ENCODE measurements at places on chromosomes 13 and 19.

GRCh38 chr13:76853921-76854608 is 32.1 kb downstream of the KCTD12 start:
- no peak for DNase-seq

DNA sequence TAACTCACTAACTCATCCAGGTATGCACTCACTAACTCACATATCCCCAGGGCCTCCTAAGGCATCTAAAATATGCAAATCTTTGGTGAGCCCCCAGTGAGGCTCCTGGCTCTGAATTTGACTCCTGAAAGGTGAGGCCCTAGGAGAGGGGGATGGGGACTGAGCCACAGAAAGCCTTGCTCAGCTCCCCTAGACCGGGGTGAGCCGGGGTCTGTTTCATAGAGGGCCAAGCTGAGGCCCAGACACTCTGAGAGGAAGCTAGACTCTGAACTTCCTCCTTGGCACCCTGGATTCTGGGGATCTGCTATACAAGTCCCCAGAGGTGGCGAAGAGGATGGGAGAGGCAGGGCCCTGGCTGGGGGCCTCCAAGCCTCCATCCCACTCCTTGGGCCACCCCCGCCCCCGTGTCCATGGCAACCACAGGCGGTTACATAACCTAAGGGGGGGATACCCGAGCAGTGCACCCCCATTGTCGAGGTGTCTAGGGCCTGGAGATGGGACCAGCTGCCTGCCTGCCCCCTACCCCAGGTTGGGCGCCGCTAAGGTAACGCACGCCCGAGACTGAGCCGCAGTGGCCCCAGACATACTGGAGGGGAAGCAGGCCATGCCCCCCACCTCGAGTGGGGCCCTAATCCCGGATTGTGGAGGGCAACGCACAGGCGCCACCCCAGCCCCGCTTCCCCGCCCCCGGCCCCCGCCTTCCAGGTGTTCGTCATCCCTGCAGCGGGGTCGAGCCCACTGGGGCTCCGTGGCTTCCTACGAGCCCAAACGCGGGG is 646 bp downstream of the ABHD8 start:
- no peak for DNase-seq

DNA sequence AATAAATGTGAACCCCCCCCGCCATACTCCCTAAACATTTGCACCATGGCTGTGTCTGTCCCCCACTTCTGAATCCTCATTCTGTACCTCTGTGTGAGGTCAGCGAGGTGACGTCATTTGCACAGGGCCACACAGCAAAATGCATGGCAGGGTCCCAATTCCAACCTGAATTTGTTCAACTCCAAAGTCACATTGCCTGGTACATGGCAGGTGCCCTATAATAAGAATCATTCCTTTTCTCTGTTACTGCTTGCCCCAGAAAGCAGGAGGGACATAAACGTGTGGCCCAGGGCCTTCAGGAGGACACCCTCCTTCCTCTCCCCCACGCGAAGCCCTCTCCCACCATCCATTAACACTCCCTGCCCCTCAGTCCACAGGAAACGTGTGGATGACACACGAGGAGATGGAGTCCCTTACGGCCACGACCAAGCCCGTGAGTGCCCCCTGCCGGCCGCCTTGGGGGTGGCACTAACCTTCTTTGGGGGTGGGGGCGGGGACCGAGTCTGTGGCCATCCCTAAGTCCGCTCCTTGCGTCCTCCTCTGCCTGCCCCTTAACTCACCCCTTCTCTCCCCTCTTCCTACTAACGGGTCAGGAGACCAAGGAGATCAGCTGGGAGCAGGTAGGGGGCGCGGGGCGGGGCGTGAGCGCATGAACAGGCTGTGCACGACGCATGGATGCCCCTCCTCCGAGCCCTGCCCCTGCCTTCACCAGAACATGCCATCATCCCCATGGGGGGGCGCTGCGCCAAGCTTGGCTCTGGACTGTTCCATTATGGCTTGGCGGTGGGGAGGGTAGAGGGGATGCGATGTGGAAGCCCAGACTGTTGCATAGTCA is 9.4 kb downstream of the HRC start:
- DNase-seq, result no peak

DNA sequence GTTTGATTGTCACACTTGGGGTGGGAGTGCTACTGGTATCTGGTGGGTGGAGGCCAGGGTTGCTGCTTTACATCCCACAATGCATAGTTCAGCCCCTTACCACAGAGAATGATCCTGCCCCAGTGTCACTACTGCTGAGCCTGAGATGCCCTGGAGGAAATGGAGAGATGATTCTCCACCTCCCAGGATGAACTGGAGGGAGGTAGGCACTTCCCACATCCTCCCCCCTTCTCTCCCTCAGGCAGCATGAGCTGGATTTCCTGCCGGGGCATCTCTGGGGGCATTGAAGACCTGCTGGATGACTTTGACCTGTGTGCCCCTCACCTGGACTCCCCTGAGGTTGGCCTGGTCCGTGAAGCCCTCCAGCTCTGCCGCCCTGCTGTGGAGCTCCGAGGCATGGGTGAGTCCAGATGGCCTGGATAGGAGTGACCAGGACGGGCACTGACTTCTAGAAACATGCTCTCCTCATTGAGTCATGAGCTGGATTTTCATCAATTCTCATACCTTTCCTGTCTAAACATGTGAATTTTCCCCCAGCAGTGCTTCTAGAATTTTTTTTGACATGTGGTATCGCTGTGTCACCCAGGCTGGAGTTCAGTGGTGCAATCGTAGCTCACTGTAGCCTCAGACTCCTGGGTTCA is 45.3 kb downstream of the NWD1 start:
- DNase-seq, result no peak

DNA sequence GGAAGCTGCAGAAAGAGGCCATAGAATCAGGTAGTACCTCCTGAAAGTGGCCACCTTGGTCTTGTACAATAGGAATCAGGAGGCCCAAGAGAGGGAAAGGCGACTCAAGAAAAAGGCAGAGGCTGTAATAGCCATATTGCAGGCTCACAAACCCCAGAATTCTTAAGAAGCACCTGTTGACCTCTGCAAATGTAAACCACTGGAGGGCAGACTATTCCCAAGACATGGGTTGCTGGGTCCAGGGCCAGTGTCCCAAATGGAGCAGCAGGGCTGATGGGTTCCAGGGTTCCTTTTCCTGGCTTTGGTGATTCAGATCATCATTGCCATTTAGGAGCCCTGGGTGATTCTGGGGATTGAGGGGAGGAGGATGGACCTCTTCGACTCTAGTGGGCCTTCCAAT is 167.6 kb downstream of the B3GLCT start:
- no peak for DNase-seq

DNA sequence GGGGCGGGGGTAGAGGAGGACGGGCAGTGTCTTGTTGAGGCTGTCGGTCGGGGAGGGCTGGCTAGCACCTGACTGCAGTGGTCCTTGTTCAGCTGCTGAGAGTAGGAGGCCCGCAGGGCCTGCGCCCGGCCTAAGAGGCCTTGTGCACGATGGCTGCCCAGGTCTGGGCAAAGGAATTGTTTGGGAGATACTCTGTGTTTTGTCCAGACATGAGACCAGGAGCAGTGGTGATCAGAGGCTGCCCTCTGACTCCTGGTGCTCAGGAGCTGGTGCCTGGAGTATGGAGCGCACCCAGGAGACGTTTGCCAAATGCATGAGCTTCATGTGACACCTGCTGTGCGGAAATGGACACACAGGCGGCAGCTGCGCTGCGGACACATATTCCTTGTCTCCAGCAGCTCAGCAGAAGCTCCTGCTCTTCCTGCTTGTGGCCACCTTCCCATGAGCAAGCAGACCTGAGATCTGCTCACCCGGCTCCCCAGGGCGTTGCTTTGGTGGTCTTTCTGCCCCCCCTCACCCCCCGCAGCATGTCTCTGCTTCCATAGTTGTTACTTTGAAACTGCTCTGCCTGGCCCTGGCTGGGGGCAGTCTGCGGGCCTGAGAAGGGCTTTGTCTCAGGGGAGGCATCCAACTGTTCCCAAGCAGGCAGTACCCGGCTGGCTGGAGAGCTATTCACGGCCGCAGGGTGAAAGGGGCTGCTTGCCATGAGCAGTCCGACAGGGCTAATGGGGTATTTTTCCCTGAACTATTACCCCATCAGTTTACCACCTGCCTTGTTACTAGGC is 163.9 kb downstream of the TEX29 start:
- DNase-seq, result no peak
